Activated T-cell treated with anti-CD3 and anti-CD28 coated beads, Interleukin-2, amount 50 U/mL, for 72 hours (primary cell): ENCODE measurements at places on chromosomes 11 and 22. TPM values are rescaled to one million over a fixed set of nuclear protein-coding genes. Genes with fewer than 3 reads are reported as not detected.

GRCh38 chr11:76123248-76123647, 83.1 kb downstream of the WNT11 start:
- H3K27me3 ChIP-seq = no peaks in the 10 kb centered on the region
- no peak overlapping the region for H3K27ac ChIP-seq
- H3K4me1 ChIP-seq = peaks cover 4% of the 10 kb centered on the region
- no peak for DNase-seq
- no peak overlapping the region for H3K4me3 ChIP-seq

GRCh38 chr11:45285250-45285828, 802 bp downstream of the SYT13 start:
- no peaks in the 10 kb centered on the region for H3K36me3 ChIP-seq
- H3K4me3 ChIP-seq = no peak overlapping the region
- no peak for DNase-seq
- peaks cover 64% of the 10 kb centered on the region for H3K27me3 ChIP-seq
- peaks cover 4% of the 10 kb centered on the region for H3K4me1 ChIP-seq

- no peak for DNase-seq
- H3K27ac ChIP-seq = no peak overlapping the region
- peaks cover 1% of the 10 kb centered on the region for H3K36me3 ChIP-seq
- H3K4me3 ChIP-seq = peak overlapping the region; percentile 88
Observed at GRCh38 chr11:47564933-47565339, 463 bp upstream of the PTPMT1 start.

GRCh38 chr11:96050435-96051182, 126.7 kb upstream of the MTMR2 start:
- DNase-seq = no peak
- H3K4me3 ChIP-seq = no peak overlapping the region
- H3K36me3 ChIP-seq = peaks cover 19% of the 10 kb centered on the region

GRCh38 chr11:129089279-129089678, 102.8 kb downstream of the ARHGAP32 start:
- no peaks in the 10 kb centered on the region for H3K27me3 ChIP-seq
- no peaks in the 10 kb centered on the region for H3K4me1 ChIP-seq
- no peak for DNase-seq
- no peak overlapping the region for H3K4me3 ChIP-seq
- H3K27ac ChIP-seq = no peak overlapping the region

DNA sequence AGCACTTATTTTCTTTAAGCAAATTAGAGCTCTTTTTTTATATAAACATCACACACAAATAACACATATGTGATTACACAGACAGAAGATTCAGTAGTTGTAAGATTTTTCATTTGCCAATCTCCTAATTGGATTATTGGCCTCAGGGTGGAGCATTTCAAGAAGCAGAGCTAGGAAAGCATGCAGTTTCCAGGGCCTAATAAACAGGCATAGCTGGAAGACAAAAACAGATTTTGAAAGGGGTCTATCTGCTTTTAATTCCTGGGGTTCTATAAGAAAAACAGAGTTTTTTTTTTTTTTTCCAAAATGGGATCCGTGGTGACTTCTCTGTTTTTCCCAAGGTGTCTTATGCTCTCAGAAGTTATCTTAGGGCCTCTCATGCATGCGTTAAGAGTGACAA, 7.6 kb upstream of the FOLR3 start:
- H3K27me3 ChIP-seq = peaks cover 25% of the 10 kb centered on the region
- DNase-seq = no peak
- no peaks in the 10 kb centered on the region for H3K4me1 ChIP-seq
- H3K36me3 ChIP-seq = peaks cover 23% of the 10 kb centered on the region
- H3K27ac ChIP-seq = no peak overlapping the region

GRCh38 chr22:30882974-30883533, 85.5 kb downstream of the MORC2 start:
- H3K4me1 ChIP-seq = no peaks in the 10 kb centered on the region
- no peak for DNase-seq
- H3K27ac ChIP-seq = no peak overlapping the region
- H3K4me3 ChIP-seq = no peak overlapping the region
- H3K36me3 ChIP-seq = no peaks in the 10 kb centered on the region

- H3K36me3 ChIP-seq = peaks cover 14% of the 10 kb centered on the region
- no peaks in the 10 kb centered on the region for H3K27me3 ChIP-seq
- no peak for DNase-seq
Observed at GRCh38 chr22:41582694-41583093, 6.9 kb downstream of the PMM1 start.

GRCh38 chr11:107598225-107599139, 7.5 kb downstream of the ELMOD1 start:
- peaks cover 80% of the 10 kb centered on the region for H3K27me3 ChIP-seq
- no peaks in the 10 kb centered on the region for H3K4me1 ChIP-seq
- no peak overlapping the region for H3K4me3 ChIP-seq
- H3K27ac ChIP-seq = no peak overlapping the region
- peak; percentile 23 for DNase-seq

DNA sequence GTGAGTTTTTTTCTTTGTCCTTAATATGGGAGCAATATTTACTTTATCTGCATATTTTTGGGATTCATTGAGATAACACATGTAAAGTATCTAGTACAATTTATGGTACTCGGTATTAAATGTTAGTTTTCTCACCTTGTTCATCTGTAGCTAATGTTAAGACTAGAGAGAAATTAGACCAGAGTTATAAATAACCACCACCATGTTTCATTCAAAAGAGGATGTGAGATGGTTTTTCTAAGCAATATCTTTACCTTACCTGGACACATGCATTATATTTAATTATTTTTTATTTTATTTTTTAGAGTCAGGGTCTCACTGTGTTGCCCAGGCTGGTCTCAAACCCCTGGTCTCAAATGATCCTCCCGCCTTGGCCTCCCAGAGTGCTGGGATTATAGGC, 18.4 kb downstream of the ARHGAP42 start:
- no peak overlapping the region for H3K27ac ChIP-seq
- no peaks in the 10 kb centered on the region for H3K4me1 ChIP-seq
- H3K36me3 ChIP-seq = no peaks in the 10 kb centered on the region
- DNase-seq = no peak
- no peak overlapping the region for H3K4me3 ChIP-seq

DNA sequence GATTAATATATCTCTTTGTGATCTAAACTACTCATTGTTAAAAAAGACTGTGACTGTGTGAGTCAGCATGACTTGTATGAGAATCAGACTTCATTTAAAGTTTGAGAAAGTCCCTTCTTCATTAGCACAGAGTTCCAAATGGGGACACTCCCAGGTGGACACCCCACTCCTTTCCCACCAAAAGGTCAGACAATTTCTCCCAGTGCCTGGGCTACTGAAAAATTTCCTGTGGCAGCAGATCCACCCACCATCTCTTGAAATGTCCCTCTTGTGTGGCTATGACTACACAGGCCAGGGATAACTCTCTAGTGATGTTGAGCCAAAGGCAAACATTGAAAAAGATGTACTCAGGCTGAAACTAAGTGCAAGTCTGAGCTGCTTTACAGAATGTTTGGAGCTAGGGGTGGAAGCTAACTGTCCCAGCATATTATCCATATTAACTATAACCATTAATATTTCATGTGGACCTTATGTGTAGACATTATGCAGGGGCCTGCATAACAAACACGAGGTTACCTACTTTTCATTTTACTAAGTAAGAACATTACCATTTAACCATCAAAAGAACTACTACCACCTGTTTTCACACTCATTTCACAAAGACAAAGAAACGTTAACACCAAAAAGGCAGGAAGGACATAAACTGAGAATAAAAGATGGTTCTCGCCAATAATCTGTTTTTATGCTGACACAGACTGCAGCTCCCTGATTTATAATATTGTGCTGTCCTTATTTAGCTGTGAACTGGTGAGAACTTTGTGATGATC, 44.8 kb downstream of the MMP20 start:
- H3K4me3 ChIP-seq = no peak overlapping the region
- no peak for DNase-seq
- H3K36me3 ChIP-seq = no peaks in the 10 kb centered on the region
- no peak overlapping the region for H3K27ac ChIP-seq

- H3K27ac ChIP-seq = no peak overlapping the region
- peaks cover 50% of the 10 kb centered on the region for H3K4me1 ChIP-seq
- H3K27me3 ChIP-seq = peaks cover 11% of the 10 kb centered on the region
- H3K36me3 ChIP-seq = no peaks in the 10 kb centered on the region
- H3K4me3 ChIP-seq = peak overlapping the region; percentile 84
- DNase-seq = peak; percentile 44
Observed at GRCh38 chr22:38397189-38398085, 57.6 kb downstream of the KCNJ4 start.

DNA sequence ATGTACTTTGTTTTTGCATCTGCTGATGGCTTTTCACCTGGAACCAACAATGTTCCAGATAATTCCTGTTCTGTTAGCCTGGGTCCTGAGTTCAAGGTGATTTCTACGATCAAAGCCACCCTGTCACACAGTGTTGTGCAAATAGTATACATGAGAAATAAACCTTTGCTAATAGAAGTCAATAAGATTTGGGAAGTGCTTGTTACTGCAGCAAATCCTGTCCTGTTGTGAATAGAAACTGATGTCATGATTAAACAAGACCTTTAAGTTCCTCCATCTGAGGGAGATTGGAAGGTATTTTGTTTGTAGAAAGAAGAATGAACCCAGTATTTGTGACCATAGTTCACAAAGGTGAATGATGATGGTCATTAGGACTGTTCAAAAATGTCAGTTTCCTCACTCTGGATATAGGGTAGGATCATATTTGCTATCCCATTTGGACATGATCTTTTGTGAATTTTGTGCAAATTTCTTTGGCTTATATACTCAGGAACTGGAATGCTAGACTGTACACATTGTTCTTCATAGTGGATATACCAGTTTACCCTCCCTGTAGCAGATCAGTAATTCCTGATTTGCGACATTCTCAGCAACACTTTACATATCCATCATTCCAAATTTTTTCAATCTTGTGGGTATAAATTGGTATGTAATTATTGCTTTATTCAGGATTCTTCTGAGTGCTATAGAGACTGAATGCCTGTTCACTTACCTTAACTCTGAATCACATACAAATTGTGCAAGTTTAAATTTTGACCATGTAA, 428.5 kb downstream of the METTL15 start:
- H3K36me3 ChIP-seq = no peaks in the 10 kb centered on the region
- no peak for DNase-seq
- H3K4me1 ChIP-seq = no peaks in the 10 kb centered on the region
- no peaks in the 10 kb centered on the region for H3K27me3 ChIP-seq

GRCh38 chr11:36460220-36460619, 49.9 kb downstream of the TRAF6 start:
- H3K4me3 ChIP-seq = no peak overlapping the region
- H3K27me3 ChIP-seq = no peaks in the 10 kb centered on the region
- H3K27ac ChIP-seq = no peak overlapping the region
- H3K4me1 ChIP-seq = no peaks in the 10 kb centered on the region

DNA sequence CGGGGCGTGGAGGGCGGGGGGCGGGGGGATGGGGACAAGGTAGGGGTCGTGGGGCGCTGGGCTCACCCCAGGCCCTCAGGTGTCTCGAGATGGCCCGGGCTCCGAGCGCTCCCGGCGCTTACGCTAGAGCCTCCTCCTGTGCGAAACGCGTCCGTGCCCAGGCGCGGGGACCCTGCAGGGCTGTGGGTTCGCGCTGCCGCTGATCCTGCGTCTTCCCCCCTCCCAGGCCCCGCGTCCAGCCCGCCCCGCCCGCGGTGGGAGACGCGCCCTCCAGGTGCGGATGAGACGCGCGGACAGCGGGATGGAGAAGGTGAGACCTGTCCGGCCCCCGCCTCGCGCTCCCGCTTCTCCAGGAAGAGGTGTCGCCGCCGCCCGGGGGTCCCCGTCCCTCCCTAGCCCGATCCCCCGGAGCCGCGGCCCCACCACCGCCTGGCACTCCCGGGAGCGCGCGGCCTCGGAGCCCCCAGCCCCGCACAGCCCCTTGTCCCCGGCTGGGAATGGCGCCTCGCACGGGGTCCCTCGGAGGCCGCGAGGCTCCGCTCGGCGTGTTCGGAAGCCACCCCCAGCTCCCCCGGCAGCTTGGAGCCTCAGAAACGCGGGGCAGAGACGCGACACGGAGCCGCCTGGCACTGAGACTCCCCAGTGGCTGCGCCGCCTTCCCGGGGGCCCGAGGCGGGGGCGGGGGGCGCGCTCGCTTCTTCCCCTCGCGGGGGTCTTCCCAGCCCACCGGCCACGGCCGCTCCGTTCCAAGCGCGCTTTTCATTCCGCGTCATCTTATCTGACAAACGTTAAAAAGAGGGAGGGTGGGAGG, 27.6 kb upstream of the TOLLIP start:
- H3K36me3 ChIP-seq = peaks cover 3% of the 10 kb centered on the region
- H3K4me3 ChIP-seq = no peak overlapping the region
- H3K27ac ChIP-seq = no peak overlapping the region

DNA sequence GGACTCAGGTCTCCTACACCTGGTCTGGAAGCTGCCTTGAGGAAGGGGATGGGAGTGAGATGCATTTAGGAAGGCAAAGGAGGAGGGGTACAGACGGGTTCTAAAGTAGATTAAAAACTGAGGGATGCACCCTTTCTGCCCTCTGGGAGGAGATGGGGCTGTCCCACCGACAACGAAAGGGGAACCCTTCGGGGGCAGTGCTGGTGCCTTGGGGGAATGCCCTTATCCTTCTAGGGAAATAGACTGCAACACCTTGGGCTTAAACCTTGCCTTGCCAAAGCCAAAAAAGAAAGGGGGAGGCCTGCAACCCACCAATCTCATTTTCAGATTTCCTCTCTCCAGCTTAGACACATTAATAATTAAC, 89.8 kb downstream of the PLEKHA7 start:
- peaks cover 56% of the 10 kb centered on the region for H3K27me3 ChIP-seq
- no peak overlapping the region for H3K27ac ChIP-seq
- no peak for DNase-seq
- H3K4me1 ChIP-seq = peaks cover 19% of the 10 kb centered on the region

GRCh38 chr22:22824340-22825212, 63.0 kb upstream of the IGLL5 start:
- no peaks in the 10 kb centered on the region for H3K27me3 ChIP-seq
- H3K4me3 ChIP-seq = no peak overlapping the region
- H3K4me1 ChIP-seq = peaks cover 44% of the 10 kb centered on the region

DNA sequence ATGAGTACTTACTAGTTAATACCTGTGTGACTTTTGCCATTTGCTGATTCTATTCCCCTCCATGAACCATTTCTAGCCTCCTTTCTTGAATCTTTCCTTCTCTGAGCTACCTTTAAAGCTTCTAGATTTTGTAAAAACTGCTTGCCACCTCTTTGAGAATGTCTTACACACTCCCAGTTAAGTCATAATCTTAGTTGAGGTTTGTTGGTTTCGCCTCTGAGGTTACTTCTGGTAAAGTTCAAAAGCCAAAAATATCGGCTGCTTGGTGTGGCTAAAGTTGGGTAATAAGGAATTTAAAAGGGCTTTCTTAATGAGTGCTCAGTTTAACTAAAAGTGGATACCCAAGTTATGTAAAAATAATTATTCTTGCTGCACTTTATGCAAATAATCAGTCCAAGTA, 10.4 kb upstream of the GLYAT start:
- DNase-seq = no peak
- peaks cover 13% of the 10 kb centered on the region for H3K4me1 ChIP-seq
- peaks cover 4% of the 10 kb centered on the region for H3K36me3 ChIP-seq
- no peaks in the 10 kb centered on the region for H3K27me3 ChIP-seq
- H3K27ac ChIP-seq = no peak overlapping the region

The TSPAN32 gene
- total RNA-seq = 10.2 TPM

The MOGAT2 gene
- total RNA-seq = not detected

The ACO2 gene
- total RNA-seq = 73.3 TPM

The TRIM22 gene
- total RNA-seq = 180 TPM

The PELI3 gene
- 6.2 TPM for total RNA-seq

The TRIM21 gene
- 35.3 TPM for total RNA-seq
